Activated CD8-positive, alpha-beta memory T cell treated with anti-CD3 and anti-CD28 coated beads for 1 hour (primary cell): ENCODE measurements at places on chromosomes 7 and 10.

DNA sequence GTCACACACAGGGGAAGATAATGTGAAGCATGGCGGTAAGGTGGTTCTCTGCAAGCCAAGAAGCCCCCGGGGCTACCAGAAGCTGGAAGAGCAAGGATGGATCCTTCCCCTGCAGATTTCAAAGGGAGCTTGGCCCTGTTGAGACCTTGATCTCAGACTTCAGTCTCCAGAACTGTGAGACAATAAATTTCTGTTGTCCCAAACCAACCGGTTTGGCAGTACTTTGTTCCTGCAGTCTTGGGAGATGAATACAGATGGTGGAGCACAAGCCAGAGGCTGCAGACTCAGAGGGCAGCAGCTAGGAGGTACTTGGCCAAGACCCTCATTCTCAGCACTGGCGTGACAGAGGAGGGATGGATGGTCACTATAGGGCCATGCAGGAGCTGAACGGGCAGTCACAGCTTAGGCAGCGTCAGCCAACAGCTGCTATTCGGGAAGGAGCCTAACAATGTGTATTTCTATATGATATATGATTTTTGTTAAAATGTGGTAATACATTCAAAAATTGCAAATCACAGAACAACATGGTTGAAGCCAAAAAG is 387.3 kb downstream of the TNS3 start:
- DNase-seq = no peak

DNA sequence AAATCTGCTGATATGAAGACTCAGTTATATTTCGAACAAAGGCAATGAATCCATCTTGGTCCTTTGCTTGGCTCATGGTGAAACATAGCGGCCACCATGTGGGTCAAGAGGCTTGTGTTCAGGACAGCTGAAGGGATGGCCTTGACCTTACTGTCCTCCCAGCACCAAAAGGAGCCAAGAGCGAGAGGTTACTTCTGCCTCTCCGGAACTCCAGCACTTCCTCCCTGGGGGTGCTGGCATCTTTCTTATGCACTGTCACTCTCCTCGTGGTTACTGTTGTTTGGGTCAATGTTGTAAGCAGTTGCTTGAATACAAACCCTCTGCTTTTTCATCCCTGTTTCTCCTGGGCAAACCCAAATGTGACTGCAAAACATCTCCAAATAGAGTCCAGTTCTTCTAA is 100.6 kb downstream of the RBM20 start:
- no peak for DNase-seq

DNA sequence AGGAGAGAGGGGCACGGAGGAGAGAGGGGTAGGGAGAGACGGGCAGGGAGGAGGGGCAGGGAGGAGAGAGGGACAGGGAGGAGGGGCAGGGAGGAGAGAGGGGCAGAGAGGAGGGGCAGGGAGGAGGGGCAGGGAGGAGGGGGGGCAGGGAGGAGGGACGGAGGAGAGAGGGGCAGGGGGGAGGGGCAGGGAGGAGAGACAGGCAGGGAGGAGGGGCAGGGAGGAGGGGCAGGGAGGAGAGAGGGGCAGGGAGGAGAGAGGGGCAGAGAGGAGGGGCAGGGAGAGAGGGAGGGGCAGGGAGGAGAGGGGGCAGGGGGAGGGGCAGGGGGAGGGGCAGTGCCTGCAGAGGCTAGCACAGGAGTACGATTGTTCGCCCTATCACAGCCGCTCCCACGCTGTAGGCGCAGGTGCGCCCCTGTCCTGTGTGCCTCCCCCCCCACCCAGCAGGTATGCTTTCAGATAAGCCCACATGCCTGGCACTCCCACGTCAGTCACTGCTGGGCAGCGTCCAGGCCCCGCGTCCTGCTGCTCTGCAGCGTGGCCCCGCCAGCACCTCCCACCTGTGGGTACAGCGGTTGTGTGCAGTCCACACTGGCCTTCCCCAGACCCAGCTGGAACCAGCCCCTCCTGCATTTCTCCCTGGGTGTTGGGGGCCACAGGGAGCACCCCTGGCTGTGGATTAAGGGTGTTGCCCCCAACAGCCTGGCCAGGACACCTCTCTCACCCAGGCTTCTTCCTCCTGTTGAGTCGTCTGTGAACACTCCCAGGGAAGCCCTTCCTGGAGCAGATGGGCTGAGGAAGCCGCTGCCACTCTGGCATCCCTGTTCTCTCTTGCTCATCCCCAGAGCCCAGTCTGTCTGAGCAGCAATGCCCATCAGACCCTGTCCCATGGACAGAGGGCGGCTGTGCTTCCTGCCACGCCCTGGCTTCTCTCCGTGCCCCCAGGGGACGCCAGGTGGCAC is 10.8 kb downstream of the NKX6-2 start:
- no peak for DNase-seq

DNA sequence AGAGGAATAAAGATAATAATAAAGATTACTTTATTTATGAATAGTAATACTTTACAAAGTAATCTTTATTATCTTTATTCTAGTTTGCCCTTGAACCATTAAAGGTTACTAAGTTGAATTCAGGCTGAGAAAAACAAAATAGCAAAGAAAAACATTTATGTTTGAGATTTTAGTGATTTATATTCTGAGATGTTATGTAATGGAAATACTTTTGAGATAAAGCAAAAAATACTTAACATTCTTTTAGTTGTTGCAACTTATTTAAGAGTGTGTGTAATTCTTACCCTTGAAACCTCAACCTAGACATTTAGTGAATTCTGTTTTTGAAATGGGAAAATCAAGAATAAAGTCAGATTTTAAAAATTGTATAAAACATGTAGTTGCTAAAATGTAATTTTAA is 40.0 kb downstream of the MINPP1 start:
- DNase-seq = no peak

- DNase-seq = no peak
Measured at GRCh38 chr7:156532016-156532602, 108.5 kb upstream of the RNF32 start.

GRCh38 chr10:73168465-73168803 is 515 bp downstream of the FAM149B1 start:
- DNase-seq = no peak

DNA sequence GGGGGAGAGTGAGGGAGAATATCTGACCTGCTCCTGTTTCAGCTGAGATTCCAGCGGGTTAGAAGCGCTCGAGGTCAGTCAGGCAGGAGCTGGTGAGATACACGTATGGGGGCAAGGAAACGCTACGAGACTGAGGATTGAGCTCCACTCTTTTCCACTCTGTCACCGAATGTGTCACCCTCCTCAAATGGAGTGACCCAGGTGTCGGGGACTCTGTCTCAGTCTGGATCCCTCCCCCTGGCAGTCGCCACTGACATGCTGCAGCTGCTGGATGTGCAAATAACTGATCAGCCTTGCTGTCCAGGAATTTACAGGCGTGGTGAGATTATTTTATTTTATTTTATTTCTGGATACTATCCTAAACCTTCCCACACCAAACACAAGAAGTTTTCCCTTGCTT is 100.9 kb upstream of the DPP6 start:
- no peak for DNase-seq

DNA sequence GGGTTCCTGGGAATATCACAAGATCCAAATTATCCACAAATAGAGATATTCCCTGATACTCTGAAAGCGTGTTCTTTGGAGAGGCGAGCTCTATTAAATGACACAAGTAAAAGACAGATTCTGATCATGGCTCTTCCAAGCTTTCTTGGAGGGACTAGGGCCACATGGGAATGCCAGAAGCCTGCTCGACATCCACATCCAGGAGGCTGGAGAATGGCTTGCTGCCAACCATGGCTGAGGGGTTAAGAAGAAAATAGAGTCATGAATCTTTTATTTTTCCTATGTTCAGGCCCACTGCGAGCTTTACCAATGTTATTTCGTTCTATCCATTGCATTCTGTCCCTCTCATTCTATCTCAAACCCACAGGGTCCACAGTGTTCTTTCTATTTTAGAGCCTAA is 1018.0 kb upstream of the CELF2 start:
- DNase-seq = no peak

GRCh38 chr10:123154092-123154710 is at the start of gene BUB3:
TSS of gene BUB3 (plus strand) at chr10:123154402. CDS start at chr10:123154918, 516 bp downstream.
- peak; percentile 82 for DNase-seq

GRCh38 chr10:100311298-100311697 is 18.7 kb downstream of the PKD2L1 start:
- no peak for DNase-seq

- DNase-seq = no peak
Measured at GRCh38 chr10:80280071-80280800, 9.2 kb downstream of the MAT1A start.

- DNase-seq = no peak
Measured at GRCh38 chr7:25384788-25385505, 156.7 kb upstream of the NPVF start.

DNA sequence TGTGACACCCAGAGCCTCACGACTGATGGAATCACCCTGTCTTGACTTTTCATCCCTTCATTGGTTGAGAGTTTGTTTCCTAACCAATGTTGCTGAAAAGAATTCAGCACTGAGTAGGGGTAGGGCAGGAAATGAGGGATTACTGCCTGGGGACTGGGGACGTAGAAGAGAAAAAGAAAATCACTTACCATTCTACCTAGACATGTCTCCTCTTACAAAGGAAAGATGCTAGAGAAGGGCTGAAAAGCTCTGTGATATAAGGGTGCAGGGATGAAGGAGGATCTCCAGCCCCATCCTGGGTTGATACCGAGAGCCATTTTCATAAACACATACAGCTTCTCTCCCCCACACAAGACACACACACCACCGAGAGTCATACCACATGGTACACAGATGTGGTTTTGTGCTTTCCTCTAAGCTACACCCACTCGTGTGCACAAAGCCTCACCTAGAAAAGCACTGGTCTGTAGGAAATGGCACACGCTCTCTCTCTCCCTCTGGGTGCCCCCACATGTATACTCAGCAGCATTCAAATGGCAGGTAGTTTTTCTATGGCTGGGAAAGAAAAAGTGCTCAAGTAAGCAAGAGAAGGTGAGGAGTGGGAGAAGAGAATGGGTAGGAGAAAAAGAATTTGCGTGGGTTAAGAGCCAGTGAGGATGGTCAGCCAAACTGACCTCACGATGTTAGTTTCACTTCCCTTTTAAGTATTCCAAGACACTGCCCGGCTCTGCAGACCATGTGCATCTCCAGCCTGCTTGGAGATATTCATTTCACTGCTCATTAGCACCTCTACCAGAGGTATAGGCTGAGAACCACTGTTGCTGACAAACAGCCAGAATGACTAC is 85.8 kb downstream of the CALD1 start:
- no peak for DNase-seq

DNA sequence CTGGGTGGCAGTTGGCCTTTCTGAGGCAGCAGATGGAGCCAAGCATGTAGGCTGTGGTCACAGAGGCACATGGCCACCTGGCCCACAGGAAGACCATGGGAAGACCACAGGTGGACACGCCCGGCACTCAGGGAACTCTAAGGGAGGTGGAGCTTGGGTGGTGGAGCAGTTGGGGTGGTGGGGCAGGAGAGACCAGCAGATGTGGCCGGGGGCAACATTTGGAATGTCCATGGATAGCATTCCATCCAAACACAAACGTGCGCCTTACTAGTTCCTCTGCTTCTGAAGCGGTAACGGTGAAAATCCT is 290.9 kb downstream of the PTPRN2 start:
- DNase-seq = no peak

GRCh38 chr10:115953281-115953680 is 319.7 kb downstream of the GFRA1 start:
- DNase-seq = no peak

DNA sequence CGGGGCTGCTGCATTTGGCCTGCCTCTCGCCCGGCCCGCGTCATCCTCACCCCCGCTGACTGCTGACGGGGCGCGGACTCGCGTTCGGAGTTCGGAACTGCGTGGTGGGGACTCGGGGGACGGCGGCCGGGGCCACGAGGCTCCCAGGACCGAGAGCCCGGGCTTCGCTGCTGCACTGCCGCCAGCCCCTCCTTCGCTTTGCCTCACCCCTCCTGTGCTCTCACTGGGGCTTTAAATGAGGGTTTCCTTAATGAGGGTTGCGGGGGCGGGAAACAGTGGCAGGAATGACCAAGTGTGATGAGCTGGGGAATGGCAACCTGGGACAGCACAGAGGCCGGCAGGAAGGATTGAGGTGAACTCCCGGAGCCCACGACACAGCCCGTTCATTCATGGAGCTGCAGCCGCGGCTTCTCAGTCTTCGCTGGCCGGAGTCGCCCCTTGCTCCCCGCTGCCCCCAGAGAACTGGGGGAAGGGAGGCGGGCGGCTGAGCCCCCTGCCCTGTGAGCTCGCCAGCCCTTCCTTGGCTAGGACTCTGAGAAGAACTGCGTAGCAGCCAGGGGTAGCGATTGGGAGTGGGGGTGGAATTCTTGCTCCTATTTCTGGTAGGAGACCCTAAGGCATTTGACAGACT is 1.5 kb upstream of the LRRC4 start:
- DNase-seq = no peak
